ENCODE measurements at places on chromosomes 2 and 18. TPM values are rescaled to one million over a fixed set of nuclear protein-coding genes. Genes with fewer than 3 reads are reported as not detected.

DNA sequence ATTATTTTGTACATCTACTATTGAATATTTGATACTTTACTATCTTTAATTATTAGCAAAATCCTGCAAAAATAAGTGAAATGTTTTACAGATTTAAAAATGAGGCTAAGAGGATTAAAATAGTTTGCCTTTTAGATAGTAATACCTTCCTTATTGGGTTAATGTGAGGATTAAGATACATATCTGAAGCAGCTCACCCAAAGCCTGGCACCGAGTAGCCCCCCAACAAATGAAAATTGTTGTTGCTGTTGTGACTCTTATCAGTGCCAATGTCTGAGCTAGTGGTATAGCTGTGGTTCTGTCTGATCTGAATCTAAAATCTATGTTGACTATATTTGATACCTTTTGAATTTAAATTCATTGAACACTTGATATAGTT is 34.6 kb downstream of the GULP1 start:
- no peaks in the 10 kb centered on the region for H3K27me3 ChIP-seq
- H3K4me1 ChIP-seq = no peaks in the 10 kb centered on the region
- no peak overlapping the region for H3K27ac ChIP-seq
- no peak for DNase-seq
- no peaks in the 10 kb centered on the region for H3K36me3 ChIP-seq

KRTCAP3 gene
- 2.1 TPM for total RNA-seq

GRCh38 chr2:231648579-231649174 is 56.0 kb downstream of the TEX44 start:
- no peak overlapping the region for H3K4me3 ChIP-seq
- no peaks in the 10 kb centered on the region for H3K36me3 ChIP-seq
- peak; percentile 65 for DNase-seq
- no peak overlapping the region for H3K27ac ChIP-seq
- H3K27me3 ChIP-seq = peaks cover 36% of the 10 kb centered on the region

GPR35 gene
- total RNA-seq = 27.1 TPM

FAM228A gene
- total RNA-seq = not detected

METTL8 gene
- total RNA-seq = 89.8 TPM

GRCh38 chr2:240131296-240131695 is 4.8 kb downstream of the COPS9 start:
- H3K4me3 ChIP-seq = no peak overlapping the region
- H3K4me1 ChIP-seq = peaks cover 14% of the 10 kb centered on the region
- H3K36me3 ChIP-seq = peaks cover 22% of the 10 kb centered on the region

DNA sequence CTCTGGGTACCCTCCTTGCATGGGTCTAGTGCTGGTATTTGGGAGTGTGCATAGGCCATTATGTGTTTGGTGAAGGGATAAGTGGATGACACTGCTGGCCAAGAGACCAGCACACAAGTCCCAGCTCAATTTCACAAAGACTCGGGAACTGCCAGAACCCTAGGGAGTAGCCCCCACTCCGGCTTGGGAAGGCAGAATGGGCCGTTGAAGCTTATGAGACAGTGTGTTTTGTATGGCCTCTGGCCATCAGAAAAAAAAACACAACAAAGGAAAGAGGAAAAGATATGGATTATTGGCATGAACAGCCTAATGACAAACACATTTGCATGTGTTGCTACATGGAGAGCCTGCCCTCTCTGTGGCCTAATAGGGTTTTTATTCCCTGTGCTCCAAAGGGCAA is 144.2 kb downstream of the TTC32 start:
- H3K27me3 ChIP-seq = peaks cover 4% of the 10 kb centered on the region
- H3K4me3 ChIP-seq = no peak overlapping the region
- no peaks in the 10 kb centered on the region for H3K4me1 ChIP-seq
- no peak for DNase-seq
- no peak overlapping the region for H3K27ac ChIP-seq

DNA sequence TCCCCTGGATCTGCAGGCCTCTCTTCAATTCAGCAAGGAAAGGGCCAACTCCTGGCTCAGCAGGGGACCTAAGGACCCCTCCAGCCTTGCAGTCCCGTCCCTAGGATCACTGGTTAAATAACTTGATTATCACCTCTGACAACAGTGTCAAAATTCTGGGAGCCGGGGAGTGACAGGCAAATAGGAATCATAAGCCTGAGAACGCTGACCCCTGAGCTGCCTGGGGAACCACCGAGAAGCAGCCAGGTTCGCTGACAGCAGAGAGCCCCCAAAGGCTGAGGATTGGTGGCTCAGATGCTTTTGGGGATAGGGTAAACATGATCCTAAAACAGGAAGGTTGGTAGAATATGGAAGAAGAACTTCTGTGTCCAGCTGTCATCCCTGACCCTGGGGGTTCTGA is 17.5 kb upstream of the TNS1 start:
- no peak overlapping the region for H3K27ac ChIP-seq
- no peaks in the 10 kb centered on the region for H3K36me3 ChIP-seq
- H3K4me3 ChIP-seq = no peak overlapping the region
- DNase-seq = no peak
- H3K4me1 ChIP-seq = no peaks in the 10 kb centered on the region

DLX1 gene
- not detected for total RNA-seq

CAPN10 gene
- 32.4 TPM for total RNA-seq

DNA sequence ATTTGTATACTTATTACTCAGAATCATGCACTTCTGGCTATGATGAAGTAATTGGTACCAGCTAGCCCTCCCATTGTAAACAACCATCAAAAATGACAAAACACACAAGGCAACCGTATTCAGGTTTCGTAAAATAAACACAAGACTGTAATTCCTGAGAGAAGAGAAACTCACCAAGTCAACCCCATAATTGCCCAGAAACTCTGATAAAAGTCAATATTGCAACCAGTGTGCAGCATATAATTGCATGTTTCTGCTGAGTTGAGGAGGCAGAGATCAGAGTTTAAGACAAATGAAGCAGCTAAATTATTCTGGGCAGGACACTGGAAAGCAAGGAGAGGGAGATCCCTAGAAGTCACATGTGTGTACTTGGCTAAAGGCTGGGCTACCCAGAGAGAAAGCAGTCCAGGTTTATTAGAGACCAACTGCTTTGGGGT is 90.3 kb downstream of the ROCK2 start:
- H3K4me1 ChIP-seq = peaks cover 14% of the 10 kb centered on the region
- H3K4me3 ChIP-seq = no peak overlapping the region
- H3K27ac ChIP-seq = peak overlapping the region; percentile 30
- H3K27me3 ChIP-seq = no peaks in the 10 kb centered on the region
- peak; percentile 63 for DNase-seq

GRCh38 chr2:102726128-102727087 is 35.4 kb upstream of the TMEM182 start:
- H3K36me3 ChIP-seq = peaks cover 30% of the 10 kb centered on the region
- peaks cover 66% of the 10 kb centered on the region for H3K4me1 ChIP-seq
- DNase-seq = no peak
- H3K27me3 ChIP-seq = no peaks in the 10 kb centered on the region

DNA sequence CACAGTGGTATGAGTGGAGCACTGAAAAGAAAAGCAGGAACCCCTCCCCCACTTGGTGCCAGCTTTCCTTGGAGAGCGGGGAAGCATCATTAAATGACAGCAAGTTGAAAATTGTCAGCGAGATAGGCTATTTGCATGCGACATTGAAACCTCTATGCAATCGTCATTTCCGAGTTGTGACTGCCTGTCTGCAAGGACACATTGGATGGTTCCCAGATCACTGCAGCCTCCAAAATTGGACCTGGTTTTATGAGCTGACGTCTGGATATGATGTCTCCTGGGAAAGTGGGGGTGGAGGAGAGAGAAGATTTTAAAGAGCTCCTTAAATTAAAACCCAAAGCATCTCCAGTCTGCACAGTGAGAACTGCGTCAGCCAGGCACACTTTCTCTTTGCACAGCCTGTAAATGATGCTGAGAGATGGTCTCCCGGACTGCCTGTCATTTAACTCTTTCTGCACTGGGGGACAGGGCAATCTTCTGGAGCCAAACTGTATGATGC is 57.8 kb upstream of the KIF5C start:
- no peak overlapping the region for H3K4me3 ChIP-seq
- no peaks in the 10 kb centered on the region for H3K36me3 ChIP-seq
- H3K27ac ChIP-seq = no peak overlapping the region
- peaks cover 22% of the 10 kb centered on the region for H3K27me3 ChIP-seq

GRCh38 chr18:55794288-55795052 is 206.5 kb upstream of the TCF4 start:
- H3K4me3 ChIP-seq = no peak overlapping the region
- no peak overlapping the region for H3K27ac ChIP-seq
- no peak for DNase-seq
- no peaks in the 10 kb centered on the region for H3K27me3 ChIP-seq
- H3K36me3 ChIP-seq = no peaks in the 10 kb centered on the region
- no peaks in the 10 kb centered on the region for H3K4me1 ChIP-seq

SERPINB4 gene
- total RNA-seq = not detected

GAREM2 gene
- total RNA-seq = 0.31 TPM

GRCh38 chr2:16071039-16071864 is 130.9 kb downstream of the MYCN start:
- no peaks in the 10 kb centered on the region for H3K27me3 ChIP-seq
- no peak overlapping the region for H3K4me3 ChIP-seq
- H3K4me1 ChIP-seq = peaks cover 55% of the 10 kb centered on the region
- no peak for DNase-seq
- no peaks in the 10 kb centered on the region for H3K36me3 ChIP-seq

DNA sequence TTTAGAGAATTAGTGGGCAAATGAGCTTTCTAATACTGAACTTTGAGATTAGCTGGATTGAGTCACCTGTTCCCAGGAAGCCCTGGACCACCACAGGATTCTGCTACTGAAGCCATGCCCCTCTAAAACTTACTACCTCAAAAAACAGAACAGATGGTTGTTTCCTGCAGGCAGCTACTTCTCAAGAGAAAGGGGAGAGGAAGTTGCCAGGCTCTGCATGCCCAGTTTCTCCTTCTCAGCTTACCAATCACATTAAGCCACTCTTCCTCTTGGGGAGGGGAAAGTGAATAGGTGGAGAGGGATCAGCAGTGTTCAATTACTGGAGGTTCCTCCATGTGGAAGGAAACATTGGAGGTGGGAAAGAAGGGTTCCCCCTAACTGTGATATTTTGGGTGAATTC is 24.9 kb upstream of the C1GALT1C1L start:
- no peak for DNase-seq
- peaks cover 7% of the 10 kb centered on the region for H3K4me1 ChIP-seq
- H3K27ac ChIP-seq = no peak overlapping the region
- H3K36me3 ChIP-seq = no peaks in the 10 kb centered on the region
- H3K4me3 ChIP-seq = no peak overlapping the region

DSC3 gene
- total RNA-seq = 0.38 TPM

- DNase-seq = no peak
- peaks cover 12% of the 10 kb centered on the region for H3K4me1 ChIP-seq
- peaks cover 19% of the 10 kb centered on the region for H3K36me3 ChIP-seq
- H3K4me3 ChIP-seq = no peak overlapping the region
- no peaks in the 10 kb centered on the region for H3K27me3 ChIP-seq
Observed at GRCh38 chr2:105376789-105377240, 22.0 kb downstream of the FHL2 start.

LCT gene
- total RNA-seq = not detected

- H3K27ac ChIP-seq = no peak overlapping the region
- no peak for DNase-seq
- peaks cover 24% of the 10 kb centered on the region for H3K4me1 ChIP-seq
- H3K36me3 ChIP-seq = no peaks in the 10 kb centered on the region
Observed at GRCh38 chr2:69271831-69272257, 115.2 kb downstream of the GFPT1 start.

STPG4 gene
- total RNA-seq = 0.15 TPM

DNA sequence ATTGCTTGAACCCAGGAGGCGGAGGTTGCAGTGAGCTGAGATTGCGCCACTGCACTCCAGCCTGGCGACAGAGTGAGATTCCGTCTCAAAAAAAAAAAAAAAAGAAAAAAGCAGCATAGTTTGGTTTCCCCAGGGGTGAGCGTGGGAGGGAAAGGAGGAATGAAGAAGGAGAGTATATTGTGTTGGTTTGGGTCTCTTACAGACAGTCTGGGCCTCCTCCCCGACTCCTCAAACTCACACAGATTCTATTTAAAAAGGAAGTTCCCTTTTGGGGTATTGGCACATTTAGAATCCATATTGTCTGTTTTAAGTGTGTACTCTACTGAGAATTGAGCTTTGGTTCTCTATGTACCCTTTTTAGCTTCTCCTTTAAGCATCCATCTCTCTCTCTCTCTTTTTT is 27.4 kb upstream of the SLC20A1 start:
- H3K27ac ChIP-seq = no peak overlapping the region
- peaks cover 3% of the 10 kb centered on the region for H3K27me3 ChIP-seq
- H3K36me3 ChIP-seq = no peaks in the 10 kb centered on the region

GRCh38 chr2:119862127-119862889 is 102.6 kb downstream of the PTPN4 start:
- no peaks in the 10 kb centered on the region for H3K27me3 ChIP-seq
- DNase-seq = peak; percentile 16
- peaks cover 10% of the 10 kb centered on the region for H3K4me1 ChIP-seq
- no peaks in the 10 kb centered on the region for H3K36me3 ChIP-seq

All from HepG2 (cell line).